ENCODE measurements at places on chromosomes 13 and 19.
A peak's percentile ranks its signal among the peaks of the same experiment; 100 is the strongest.

DNA sequence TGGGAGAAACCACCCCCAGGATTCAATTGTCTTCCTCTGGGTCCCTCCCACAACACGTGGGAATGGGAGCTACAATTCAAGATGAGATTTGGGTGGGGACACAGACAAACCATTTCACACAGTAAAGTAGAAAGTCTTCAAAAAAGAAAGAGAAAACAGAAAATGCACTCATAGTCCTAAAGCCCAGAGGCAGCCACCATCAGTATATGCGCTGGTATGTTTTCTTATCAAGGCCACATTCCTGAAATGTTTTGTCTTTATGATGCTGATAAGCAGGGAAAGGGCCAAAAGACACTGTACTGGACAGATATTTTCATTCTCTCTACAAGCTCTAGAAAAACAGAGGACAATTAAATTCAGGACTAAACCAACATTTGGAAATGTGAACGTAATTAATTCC is 375.8 kb upstream of the TSHZ3 start:
- DNase-seq, result no peak

- DNase-seq, result no peak
Measured at GRCh38 chr13:48188601-48189000, 44.4 kb upstream of the ITM2B start.

GRCh38 chr19:36408101-36408500 is 10.3 kb downstream of the ZFP82 start:
- DNase-seq, result no peak

DNA sequence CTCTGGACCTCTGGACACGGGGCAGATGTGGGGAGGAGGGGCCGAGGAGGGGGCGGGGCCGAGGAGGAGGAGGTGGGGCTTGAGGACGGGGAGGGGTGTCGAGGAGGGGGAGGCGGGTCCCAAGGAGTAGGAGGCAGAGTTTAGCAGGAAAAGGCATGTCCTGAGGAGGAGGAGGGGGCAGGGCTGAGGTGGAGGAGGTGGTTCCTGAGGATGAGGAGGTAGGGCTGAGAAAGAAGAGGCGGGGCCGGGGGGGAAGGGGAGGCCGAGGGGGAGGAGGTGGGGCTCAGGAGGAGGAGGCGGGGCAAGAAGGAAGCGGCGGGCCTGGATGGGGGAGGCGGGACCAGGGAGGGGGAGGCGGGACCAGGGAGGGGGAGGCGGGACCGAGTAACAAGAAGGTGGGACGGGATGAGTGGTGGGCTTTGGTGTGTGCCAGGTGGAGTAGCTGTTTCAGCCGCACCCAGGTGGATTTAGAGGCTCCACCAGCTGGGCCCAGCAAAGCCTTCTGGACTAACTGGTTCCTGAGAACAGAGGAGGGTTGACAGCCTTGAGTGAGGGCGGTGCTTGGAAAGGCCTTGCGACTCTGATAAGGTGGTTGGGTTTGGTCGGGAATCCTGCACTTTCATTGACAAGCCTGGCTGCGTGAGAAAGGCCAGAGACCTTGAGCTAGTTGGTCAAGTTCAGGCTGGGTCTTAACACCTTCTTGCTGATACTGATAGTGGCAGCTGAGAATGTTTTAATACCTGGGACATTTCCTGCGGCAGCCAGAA is 7.7 kb downstream of the TECR start:
- DNase-seq, result no peak

DNA sequence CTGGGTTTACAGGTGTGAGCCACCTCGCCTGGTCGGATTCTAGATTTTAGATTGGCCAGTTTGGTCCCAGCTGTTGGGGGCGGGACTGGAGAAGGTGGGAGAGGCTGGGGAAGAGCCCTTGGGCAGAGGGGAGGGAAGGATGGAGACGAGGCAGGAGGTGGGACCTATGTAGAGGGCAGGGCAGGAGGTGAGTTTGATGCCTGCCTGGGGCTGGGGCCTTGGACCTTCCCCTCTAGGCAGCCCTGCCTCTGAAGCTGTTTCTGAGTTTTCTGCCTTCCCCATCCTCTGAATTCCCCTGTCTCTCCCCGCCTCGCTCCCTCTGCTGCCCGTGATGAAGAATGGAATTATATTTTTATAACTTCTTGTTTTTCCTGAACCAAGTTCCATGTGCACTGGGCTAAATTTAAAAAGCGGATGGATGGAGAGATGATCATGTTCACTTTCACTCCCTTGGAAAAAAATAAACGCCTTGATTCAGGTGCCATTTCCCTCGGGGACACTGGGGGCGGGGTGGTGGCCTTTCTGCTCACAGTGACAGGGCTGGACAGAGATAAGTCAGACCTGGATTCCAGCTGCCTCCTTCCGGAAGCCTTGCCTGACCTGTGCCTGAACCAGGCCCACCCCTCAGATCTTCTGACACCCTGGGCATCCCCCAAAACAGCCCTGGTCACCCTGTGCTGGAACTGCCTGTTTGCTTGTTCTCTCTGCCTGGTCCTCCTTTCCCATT is 16.5 kb upstream of the TNFAIP8L1 start:
- DNase-seq, result no peak

GRCh38 chr13:113049981-113050380 is 55.6 kb upstream of the F7 start:
- DNase-seq, result no peak

DNA sequence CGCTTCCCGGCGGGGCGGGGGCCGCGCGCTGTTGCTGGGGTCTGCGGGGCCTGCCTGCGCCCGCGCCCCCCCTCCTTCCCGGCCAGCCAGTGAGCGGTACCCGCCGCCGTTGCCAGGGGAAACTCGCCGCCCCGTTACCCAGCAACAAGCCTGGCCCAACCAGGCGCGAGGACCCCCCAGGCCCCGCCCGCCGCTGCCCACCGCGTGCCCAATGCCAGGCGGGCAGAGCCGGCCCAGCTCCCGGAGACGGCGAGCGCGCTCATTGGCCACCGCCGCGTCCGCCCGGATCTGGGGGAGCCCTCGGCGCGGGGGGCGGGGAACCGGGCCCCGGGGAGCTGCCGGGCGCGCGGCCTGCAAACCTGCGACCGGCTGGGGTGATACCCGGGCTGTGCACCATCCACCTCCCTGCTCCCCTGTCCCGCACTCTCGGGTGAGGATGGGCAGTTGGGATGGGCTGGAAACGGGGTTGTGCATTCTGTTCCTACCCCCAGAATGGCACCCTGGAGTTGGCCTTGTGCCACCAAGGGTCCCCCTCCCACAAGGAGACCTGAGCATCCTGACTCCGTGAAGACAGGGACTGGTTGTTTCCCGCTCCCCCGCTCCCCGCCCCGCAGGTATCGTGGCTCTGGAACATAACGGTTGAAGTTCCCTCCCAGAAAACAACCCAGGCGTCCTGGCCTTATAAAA is 8.8 kb upstream of the BBC3 start:
- no peak for DNase-seq

DNA sequence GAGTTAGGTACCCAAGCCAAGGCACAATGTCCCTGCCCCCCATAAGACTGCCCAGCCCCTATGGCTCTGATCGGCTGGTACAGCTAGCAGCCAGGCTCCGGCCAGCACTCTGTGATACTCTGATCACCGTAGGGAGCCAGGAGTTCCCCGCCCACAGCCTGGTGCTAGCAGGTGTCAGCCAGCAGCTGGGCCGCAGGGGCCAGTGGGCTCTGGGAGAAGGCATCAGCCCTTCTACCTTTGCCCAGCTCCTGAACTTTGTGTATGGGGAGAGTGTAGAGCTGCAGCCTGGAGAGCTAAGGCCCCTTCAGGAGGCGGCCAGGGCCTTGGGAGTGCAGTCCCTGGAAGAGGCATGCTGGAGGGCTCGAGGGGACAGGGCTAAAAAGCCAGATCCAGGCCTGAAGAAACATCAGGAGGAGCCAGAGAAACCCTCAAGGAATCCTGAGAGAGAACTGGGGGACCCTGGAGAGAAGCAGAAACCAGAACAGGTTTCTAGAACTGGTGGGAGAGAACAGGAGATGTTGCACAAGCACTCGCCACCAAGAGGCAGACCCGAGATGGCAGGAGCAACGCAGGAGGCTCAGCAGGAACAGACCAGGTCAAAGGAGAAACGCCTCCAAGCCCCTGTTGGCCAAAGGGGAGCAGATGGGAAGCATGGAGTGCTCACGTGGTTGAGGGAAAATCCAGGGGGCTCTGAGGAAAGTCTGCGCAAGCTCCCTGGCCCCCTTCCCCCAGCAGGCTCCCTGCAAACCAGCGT is 3.0 kb upstream of the KMT2B start:
- no peak for DNase-seq

GRCh38 chr13:51834581-51835171 is 10.3 kb downstream of the TMEM272 start:
- no peak for DNase-seq

DNA sequence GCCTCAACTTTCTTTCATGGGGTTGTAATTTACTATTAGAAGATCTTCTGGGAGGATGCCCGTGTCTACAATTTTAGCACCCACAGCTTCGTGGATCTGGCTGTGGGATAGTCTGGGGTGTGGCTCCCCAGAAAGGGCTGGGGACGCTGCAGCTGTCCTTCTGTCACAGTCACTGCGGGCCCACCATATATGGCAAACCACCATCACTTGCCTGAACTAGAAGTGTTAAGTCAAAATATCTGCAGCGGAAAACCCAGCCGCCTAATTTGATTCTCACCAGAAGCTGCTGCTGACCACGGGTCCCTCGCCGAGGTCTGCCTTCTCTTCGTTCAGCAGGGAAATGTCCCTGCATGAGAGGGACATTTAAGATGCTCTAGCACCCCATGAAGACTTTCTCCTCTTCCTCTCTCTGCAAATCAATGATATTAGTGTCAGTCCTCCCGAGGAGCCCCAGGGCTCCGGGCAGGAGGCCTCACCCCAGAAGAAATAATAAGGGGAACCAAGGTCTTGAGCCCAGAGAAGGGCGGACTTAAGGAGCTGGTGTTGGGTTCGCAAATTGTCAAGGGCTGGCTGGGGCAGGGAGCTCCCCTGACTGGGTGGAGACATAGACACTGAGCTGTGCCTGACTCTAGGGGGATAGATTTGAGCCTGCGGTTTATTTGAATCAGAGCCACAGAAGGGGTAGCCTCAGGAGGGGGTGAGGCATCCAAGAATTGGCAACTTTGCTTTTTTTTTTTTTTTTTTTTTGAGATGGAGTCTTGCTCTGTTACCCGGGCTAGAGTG is 3.0 kb upstream of the MATK start:
- DNase-seq, result no peak

- DNase-seq, result peak; percentile 84
Measured at GRCh38 chr19:33080761-33081681, at the start of gene GPATCH1. GPATCH1 (plus strand) TSS chr19:33081181; CDS start chr19:33081194, 13 bp downstream.

GRCh38 chr13:97401421-97401820 is 32.5 kb upstream of the RAP2A start:
- no peak for DNase-seq

DNA sequence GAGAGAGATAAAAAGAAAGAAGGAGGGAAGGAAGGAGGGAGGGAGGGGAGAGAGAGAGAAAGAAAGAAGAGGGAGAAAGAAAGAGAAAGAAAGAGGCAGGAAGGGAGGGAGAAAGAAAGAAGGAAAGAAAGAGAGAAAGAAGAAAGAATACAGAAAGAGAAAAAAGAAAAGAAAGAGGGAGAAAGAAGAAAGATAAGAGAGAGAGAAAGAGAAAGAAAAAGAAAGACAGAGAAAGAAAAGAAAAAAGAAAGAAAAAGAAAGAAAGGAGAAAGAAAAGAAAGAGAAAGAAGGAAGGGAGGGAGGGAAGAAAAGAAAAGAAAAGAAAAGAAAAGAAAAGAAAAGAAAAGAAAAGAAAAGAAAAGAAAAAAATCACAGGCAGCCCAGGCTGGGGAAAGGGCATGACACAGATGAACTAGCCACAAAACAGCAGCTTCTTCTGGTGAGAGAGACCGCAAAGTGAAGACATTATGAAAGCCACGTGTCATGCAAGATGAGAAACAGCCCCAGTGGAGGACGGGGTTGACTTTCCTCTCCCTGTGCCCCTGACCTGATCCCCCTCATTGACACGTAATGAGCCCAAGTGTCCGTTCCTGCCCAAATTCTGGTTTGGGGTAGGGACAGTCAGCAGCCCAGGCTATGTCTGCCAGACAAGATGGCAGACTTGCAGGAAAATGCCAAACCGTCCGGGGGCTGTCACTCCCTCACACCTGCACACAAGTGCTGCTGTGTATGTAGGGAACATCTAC is 102.1 kb downstream of the INSR start:
- no peak for DNase-seq

DNA sequence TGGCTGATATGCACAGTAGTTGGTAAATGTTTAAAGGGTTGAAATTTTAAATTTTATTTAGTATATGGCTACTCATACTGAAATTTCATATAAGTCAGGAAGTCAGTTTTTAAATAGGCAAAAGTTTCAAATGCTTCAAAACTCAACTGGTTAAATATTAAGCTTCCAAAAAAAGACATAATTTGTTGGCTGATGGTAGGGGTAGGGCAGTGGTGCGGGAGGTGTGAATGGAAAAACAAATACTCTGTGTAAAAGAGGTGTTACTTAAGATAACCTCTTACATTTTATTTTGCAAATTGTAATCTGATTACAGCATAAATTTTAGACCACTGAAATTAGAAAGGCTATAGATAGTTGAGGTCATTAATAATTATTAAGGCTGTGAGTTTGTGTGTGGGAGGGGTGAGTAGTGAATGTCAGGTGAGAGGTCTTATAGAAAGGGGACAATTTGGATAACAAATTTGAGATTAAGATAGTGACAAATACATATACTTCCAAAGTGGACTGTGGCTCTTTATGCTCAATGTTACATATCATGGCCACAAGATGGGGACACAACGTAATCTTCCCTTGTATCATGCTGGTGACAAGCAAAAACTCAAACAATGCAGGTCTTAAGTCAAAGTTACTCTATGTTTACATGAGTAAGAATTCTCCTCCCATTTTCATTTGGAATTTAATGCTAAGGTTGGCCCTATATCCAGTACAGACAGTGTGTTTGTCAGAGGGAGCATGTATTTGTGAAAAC is 36.6 kb upstream of the OXGR1 start:
- DNase-seq, result peak; percentile 68

DNA sequence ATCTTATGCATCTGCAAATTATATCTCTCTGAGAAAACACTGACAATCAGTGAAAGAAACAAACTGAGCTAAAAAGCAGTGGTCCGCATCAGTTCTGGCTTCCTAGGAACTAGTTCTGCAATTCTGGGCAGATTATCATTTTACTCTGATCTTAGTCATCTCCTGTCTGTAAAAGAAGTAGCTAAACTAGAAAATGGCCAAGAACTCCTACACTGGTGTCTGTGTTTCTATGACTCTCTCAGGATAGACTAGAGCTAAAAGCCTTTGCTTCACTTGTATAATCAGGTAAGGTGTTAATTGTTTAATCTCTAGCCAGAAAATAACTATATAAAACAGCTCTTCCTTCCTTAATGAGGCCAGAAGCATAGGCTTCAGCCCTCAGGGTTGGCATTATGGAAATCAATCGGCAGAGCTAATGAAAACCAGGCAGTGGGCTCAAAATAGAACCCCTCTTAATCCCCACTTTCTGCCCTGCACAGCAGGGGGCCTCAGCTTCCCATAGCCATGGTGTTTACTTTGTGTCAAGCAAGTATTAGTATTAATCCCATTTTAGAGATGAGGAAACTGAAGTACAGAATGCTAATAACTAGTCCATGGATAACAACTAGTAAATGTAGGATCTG is 459.2 kb downstream of the FGF14 start:
- DNase-seq, result no peak

DNA sequence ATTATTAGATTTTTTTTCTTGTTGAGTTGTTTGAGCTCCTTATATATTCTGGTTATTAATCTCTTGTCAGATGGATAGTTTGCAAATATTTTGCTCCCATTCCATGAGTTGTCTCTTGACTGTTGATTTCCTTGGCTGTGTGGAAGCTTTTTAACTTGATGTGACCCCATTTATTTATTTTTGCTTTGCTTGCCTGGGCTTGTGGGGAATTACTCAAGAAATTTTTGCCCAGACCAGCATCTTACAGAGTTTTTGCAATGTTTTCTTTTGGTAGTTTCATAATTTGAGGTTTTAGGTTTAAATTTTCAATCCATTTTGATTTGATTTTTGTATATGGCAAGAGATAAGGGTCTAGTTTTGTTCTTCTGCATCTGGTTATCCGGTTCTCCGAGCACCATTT is 124.7 kb downstream of the PCCA start:
- DNase-seq, result no peak

GRCh38 chr13:27572234-27572901 is 48.0 kb downstream of the LNX2 start:
- DNase-seq, result no peak
